Activated CD4-positive, alpha-beta T cell treated with anti-CD3 and anti-CD28 coated beads, Interleukin-2, amount 10 ng/mL, durations not matched to agents 24 days and 14 days (primary cell): ENCODE measurements at places on chromosomes 16 and 17. TPM values are rescaled to one million over a fixed set of nuclear protein-coding genes. Genes with fewer than 3 reads are reported as not detected.

GRCh38 chr16:89277641-89278341 is 60.3 kb downstream of the ZNF778 start:
- no peaks in the 10 kb centered on the region for H3K27me3 ChIP-seq
- no peaks in the 10 kb centered on the region for H3K4me1 ChIP-seq
- H3K4me3 ChIP-seq: no peak overlapping the region
- H3K36me3 ChIP-seq: peaks cover 36% of the 10 kb centered on the region
- no peak overlapping the region for H3K27ac ChIP-seq

GRCh38 chr17:82781894-82782274 is 30.0 kb downstream of the TBCD start:
- peaks cover 9% of the 10 kb centered on the region for H3K4me1 ChIP-seq
- H3K4me3 ChIP-seq: no peak overlapping the region
- H3K27ac ChIP-seq: no peak overlapping the region
- H3K36me3 ChIP-seq: peaks cover 22% of the 10 kb centered on the region
- peak; percentile 96 for DNase-seq

GRCh38 chr17:81867170-81867990 is 3.8 kb downstream of the ARHGDIA start:
- peaks cover 39% of the 10 kb centered on the region for H3K4me1 ChIP-seq
- DNase-seq: peak; percentile 70
- H3K36me3 ChIP-seq: peaks cover 51% of the 10 kb centered on the region
- no peaks in the 10 kb centered on the region for H3K27me3 ChIP-seq

DNA sequence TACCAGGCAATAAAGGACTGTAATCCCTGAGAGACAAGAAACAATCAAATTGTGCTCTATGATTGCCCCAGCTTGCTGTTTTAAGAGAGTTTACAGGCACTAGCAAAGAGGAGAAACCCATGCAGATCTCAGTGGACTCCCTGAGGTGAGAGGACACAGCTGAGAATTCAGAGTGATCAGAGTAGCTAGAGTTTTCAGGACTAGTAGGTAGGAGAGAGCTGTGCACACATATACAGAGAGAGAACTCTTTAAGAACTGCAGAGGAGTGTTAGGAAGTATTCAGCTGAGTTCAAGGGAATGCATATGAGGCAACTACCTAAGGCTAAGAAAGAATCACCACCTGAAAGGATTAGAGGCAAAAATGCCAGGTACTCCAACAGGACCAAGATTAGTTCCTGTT is 904.8 kb downstream of the CDH8 start:
- no peaks in the 10 kb centered on the region for H3K4me1 ChIP-seq
- H3K27ac ChIP-seq: no peak overlapping the region
- H3K36me3 ChIP-seq: no peaks in the 10 kb centered on the region

The HSD17B2 gene
- not detected in 2 replicates for total RNA-seq
